ENCODE measurements at places on chromosomes 3 and 15.

- DNase-seq, result no peak
These were observed 19.3 kb upstream of the ATP10A start for GRCh38 chr15:25882466-25882865.

DNA sequence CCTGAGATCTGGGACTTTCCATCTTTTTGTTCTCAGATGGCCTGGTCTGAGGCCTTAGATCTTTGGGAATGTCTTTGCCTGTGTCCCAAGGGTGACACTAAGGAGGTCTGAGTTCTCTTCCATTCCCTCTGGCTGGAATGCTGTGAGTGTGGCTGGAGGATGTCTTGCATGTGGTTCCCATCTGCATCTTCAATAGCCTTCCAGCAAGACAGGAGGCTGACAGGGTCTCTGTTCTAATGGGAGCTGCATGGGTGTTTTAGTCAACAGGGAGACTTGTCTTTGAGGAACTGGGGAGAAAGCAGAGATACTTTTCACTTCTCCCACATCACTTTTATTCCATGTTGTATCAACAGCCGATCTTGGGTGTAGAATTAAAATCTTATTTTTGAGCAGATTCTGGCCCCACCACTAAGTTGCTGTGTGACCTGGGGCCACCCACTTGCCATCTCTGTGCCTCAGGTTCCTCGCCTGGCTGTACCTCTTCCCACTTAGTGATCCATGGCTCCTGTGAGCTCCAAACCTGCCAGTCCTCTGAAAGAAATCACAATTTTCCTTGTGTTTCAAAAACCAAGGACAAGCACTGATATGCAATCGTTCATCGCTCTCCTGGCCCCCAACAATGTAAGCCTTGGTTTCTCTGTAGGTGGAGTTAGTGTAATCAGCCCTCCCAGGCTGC lies 75.2 kb downstream of the LSM3 start:
- DNase-seq, result no peak

DNA sequence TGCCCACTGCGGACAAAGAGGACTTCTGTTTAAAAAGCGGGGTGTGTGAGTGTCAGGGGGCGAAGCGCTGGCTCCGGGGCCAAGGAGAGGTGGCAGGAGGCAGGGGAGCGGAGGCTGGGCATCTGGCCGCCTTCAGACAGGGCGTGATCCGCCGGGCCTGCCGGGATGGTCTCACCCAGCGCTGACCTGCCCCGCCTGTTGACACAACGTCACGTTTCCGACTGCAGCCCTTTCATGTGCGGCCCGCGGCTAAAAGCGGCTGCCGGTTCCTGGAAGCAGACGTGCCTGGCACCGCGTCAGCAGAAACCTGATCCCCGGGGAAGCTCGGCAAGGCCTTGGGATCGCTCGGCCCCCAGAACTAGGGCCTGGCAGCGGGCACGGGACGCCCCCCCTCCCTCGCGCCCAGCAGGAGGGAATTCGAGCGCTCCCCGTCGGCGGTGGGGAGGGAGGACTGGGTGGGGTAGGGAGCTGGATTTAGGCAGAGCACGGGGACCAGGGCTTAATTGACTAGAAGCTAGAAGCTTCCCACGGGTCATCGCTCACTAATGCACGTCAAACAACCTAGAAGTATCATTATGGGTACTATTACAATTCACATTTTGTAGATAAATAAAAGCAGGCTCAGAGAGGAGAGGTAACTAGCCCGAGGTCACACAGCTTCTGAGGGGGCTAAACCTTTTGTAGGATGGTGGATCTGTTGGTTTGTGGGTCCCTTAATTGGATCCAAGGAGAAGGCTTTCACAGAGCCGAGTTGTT lies 7.7 kb downstream of the BHLHE40 start:
- DNase-seq, result peak; percentile 48

- DNase-seq, result no peak
These were observed 479.8 kb downstream of the PLOD2 start for GRCh38 chr3:145681181-145681580.

DNA sequence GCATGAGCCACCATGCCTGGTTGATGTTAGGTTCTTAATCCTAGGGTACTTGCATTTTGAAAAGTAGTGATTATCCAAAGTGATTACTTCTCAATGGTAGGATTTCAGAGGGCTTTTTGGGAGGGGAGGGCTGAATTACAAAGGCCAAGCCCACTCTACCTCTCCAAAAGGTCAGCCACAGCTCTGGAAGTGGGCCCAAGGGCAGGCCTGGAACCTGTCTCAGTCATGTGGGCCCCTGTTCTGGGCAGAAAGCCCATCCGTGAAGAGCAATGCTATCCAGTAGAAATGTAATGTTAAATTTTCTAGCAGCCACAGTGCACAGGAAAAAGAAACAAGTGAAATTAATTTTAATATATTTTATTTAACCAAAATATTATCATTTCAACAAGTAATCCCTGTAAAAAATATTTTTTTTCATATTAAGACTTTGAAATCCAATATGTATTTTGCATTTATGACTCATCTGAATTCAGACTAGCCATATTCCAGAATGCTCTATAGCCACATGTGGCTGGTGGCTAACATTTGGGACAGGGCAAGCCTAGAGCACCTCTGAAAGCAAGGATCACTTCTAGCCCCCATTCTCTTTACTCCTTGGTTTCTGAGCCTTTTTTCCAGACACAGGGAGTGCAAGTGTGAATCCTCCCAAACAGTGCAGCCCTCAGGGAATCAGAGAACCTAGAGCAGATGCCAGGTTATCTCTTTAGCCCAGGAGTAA lies 16.8 kb downstream of the RFT1 start:
- DNase-seq, result no peak

DNA sequence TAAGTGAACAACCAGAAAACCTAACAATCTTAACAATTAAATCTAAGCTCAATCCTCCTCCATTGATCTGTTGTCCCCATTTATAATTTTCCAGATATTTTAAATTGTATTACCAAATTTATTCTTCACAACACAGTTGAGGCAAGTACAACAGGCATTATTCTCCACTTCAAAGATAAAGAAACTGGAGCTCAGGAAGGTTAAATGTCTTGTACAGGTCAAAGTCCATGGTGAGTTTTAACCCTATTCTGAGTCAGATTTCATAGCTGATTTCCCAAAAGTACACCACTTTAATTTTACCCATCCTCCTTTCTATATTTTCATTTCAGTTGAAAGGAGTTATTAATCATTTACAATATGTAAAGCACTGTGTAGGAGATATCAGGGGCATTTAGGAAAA lies 112.2 kb downstream of the FBXL22 start:
- no peak for DNase-seq

DNA sequence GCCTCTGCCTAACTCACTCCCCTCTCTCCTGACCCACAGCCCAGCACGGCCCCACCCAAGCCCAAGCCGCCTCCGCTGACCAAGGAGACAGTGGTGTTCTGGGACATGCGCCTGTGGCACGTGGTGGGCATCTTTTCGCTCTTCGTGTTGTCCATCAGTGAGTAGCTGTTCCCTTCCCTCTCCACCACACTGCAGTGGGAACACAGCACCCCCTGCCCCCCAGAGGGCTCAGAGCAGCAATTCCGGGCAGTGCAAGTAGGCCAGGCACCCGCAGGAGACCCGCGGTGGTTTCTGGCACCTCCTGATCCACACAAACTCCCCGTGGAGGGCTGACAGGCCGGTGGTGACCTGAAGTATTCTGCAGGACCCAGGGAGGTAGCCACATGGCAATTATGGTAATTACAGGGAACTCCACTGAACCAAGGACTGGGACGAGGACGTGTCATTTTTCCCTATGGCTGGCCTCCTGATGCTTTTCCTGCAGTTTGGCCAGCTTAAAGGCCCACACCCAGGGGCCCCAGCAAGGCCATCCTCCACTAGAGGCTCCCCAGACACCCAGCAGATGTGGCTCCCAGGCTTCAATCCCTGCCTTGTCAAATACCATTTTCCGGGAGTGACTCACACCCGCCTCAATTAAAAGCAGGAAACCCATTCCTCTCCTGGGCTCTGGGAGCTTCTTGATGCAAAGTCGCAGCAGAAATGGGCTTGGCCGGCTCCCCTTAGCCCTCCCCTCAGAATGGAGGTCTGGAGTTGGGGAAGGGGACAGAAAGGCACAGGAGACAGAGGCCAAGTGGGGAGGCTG lies 4.8 kb downstream of the TMIE start:
- no peak for DNase-seq

GRCh38 chr3:102036017-102036416 lies 186.7 kb downstream of the NFKBIZ start:
- no peak for DNase-seq
